ENCODE measurements at places on chromosomes 3 and 15. TPM values are rescaled to one million over a fixed set of nuclear protein-coding genes. Genes with fewer than 3 reads are reported as not detected.

- DNase-seq = no peak
Measured at GRCh38 chr15:99333413-99333812, 82.1 kb downstream of the LRRC28 start.

DNA sequence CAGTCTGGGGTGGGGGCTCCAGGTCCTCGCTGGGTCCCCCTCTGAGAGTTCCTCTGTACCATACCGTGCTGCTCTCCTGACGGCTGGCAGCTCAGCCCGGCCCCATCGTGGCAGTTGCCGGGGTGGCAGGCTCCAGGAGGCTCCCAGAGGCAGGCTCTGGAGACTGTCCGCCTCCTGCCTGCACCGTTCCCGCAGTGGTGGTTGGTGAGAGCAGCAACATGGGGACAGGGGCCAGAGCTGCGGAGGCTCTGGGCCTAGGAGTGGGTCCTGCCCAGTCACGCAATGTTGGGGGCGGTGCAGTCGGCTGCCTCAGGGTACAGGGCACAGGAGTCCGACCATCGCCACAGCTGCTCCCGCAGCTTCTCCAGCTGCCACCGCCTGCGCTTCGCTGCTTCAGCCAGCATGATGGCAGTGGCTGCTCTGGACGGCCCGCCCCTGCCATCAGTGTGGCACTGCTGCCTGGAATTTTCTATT is 492.7 kb downstream of the AGBL1 start:
- DNase-seq = no peak

CCR3 gene
- not detected for total RNA-seq

CYP8B1 gene
- total RNA-seq = 0.46 TPM

DNA sequence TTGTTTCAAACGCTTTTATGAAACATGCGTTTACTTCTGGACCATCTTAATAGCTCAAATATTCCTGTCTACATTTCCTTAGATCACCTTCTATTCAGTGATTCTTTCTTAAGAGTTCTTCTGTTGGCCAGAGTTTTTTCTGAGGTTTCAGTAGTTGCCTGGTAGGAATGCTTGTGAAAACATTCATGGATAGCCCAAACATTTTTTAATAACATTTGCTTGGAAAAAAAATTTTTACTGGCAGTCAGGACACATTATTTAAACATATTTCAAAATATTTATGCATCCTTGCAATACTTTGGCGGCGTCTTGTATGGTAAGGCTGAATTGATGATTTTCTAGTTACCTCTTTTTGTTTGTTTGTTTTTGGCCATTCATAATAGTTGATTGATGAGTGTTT is 47.4 kb upstream of the ZBTB20 start:
- no peak for DNase-seq

MBNL1 gene
- total RNA-seq = 152 TPM

DNA sequence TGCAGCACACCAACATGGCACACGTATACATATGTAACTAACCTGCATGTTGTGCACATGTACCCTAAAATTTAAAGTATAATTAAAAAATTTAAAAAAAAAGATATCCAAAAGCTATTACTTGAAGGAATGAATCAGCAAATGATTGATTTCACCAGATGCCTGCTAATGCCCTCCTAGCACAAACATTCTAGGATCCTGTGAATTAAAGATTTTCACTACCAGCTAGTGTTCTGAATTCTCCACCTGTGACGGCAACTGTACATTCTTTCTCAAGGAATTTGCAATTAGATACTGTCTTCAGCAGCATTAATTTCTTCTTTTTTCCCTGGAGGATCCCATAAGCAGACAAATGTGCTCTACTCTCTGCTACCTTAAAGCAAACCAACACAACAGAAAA is 694.9 kb downstream of the NTRK3 start:
- no peak for DNase-seq

RBP2 gene
- total RNA-seq = not detected

IL17RB gene
- total RNA-seq = 1.1 TPM

GRCh38 chr3:98994128-98994762 is 92.8 kb upstream of the DCBLD2 start:
- DNase-seq = no peak

DNA sequence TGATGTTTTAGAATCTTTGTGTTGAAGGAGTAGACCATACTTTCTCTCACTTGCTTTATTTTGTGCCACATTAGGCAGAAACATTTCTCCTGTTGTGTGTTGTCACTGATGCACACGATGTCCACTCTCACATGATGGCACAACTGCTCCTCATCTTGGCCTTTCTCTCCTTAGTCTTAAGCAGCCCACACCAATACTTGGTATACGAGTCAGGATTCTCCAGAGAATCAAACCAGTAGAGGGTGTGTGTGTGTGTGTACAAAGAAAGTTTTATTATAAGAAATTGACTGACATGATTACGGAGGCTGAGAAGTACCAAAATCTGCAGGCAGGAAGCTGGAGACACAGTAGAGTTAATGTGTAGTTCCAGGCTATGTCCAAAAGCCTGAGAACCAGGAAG is 187.1 kb downstream of the ALCAM start:
- no peak for DNase-seq

DNA sequence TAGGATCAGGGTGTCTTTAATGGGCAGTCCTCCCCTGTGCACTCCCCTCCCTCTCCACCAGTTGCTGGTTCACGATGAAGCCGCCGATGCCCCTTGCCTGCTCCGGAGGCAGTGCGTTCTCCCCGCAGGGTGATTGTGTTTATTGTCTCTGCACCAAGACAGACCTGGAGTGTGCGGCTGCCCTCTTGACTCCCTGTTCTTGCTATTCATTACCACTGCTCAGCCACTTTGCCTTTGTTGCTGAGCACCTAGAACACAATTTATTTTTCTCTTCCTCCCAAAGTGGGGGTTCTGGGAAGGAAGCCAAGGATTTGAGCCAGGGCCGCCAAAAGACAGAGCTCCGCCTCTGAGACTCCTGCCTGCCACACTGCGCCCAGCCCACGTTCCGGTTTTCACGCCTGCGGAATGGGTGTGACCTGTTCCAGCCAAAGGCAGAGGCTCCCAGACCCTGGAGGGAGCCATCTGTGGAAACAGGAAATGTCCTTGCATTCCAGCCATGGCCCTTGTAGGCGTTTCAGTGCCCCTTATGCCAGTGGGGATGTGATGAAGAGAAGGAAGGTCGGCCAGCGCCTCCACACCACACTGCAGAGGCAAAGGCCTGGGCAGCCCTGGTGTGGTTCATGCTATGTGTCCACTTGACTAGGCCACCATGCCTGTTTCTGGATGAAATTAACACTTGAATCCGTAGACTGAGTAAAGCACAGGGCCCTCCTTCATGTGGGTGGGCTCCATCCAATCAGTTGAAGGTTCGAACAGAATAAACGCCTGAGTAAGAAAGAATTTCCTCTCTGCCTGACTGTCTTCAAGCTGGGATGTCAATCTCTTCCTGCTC is 85.8 kb downstream of the HMG20A start:
- peak; percentile 49 for DNase-seq

DNA sequence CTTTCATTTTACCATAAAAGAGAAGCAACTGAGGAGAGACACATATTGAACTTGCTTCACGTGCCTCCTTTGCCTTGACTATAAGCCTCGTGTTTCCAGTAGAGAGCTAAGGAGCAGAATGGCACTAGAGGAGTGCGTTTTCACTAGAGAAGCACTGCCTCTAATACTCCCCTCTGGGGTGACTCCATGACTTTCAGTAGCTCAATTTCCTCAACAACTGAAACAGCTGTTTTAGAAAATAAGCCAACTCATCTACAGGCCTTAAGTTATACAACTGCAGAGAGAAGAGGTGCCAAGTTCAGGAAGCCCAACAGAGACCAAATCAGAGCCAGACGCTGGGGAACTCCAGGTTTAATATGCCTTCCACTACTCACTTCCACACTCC is 1.9 kb downstream of the UBP1 start:
- no peak for DNase-seq

DNA sequence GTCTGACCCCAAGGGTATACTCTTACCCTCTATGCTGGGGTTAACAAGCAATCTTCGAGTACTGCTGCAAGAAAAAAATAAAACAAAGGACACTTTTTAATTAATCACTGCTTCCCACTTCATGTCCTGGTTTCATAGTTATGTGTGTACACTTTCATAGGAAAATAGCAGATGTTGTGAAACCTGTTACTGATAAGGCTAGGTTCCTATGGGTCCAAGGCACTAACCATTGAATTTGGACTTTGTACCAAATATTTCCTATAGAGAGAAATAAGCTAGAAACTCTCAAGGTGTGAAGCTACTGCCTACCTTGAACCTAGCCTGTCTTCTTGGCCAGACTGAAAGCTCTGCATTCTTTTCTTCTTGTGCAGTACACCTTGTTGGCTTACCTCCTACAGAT is 14.6 kb upstream of the GPR160 start:
- no peak for DNase-seq

DNA sequence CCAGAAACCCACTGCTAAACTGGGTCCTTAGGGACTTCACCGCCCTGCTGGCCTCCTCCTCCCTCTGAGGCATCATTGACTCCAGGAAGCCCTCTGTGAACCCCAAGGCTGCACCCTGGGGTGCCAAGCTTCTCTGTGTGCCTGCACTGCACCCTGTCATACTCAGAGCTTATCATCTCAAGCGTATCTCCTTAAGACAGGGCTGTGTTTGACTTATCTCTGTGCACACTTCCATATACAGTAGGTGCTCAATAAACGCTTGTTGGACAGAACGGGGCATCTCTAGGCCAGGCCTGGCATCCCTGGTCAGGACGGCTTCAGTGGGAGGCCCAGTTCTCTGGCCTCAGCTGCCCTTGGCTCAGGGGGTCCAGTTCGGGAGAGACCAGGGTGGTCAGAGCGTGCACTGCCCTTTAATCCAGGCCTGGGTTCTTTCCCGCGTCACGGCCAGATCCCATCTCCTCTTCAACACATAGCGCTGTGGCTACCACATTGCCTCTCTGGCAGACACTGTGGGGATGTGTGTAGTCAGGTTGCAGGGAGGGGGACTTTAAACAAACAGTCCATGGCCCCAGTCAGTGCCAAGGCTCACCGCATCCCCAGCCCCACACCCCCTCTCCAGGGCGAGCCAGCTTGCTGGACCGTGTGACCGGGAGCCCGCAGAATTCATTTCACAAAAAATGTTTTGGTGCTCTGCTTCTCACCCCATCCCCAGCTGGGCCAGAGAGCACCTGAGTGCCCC is 33.4 kb downstream of the MAGEF1 start:
- DNase-seq = no peak

- DNase-seq = no peak
Measured at GRCh38 chr3:28677581-28677980, 329.0 kb upstream of the AZI2 start.
